PC-3 (cell line): ENCODE measurements at places on chromosomes 7 and 10. TPM values are rescaled to one million over a fixed set of nuclear protein-coding genes. Genes with fewer than 3 reads are reported as not detected.

NME8 gene
- not detected in 2 replicates for total RNA-seq

PBLD gene
- 1.1 and 1.9 TPM in 2 replicates for total RNA-seq

DNA sequence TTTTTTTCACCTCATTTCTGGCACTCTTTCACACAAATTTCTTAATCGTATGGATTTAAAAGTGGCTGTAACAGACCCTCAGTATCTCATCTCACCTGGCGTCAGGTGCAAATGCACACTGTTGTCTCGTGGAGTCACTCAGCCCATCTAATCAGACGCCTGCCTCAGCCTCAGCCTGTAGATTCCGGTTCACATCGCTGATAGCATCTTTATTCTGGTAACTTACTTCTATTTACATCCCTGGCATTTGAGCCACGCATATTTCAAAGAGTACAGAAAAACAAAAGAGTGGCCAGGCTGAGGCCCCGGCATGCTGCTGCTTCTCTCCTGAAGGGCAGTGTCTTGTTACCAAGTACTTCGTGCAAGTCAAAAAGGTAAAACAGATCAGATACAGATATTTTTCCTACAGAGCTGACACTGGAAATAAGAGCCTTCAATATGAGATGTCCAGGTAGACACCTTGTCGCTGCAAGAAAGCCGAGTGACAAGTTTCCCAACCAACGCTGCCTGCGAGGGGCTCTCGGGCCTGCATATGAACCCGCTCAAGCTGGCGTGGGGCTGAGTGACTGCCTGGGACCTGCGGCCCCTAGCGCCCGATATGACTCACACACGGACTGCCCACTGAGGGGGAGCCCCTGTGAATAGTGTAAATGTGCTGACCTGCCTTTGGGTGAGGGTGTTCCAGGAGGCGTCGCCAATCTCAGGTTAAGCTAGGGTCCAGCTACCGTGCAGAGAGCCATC, 4.3 kb downstream of the VIPR2 start:
- DNase-seq: no peak
- H3K27me3 ChIP-seq: peaks cover 49% of the 10 kb centered on the region
- no peaks in the 10 kb centered on the region for H3K36me3 ChIP-seq
- no peak overlapping the region for H3K4me3 ChIP-seq
- no peak overlapping the region for H3K27ac ChIP-seq
- no peaks in the 10 kb centered on the region; the same call in 1 of the 2 replicates for H3K4me1 ChIP-seq

GRCh38 chr7:8938044-8938805, 504.8 kb downstream of the NXPH1 start:
- no peak for DNase-seq
- no peaks in the 10 kb centered on the region for H3K27me3 ChIP-seq
- no peaks in the 10 kb centered on the region for H3K4me1 ChIP-seq

- no peak overlapping the region for H3K4me3 ChIP-seq
- peaks cover 11% of the 10 kb centered on the region; the same call in 1 of the 2 replicates for H3K36me3 ChIP-seq
- DNase-seq: peak; percentile 73
- no peak overlapping the region for H3K27ac ChIP-seq
- H3K4me1 ChIP-seq: no peaks in the 10 kb centered on the region
- no peaks in the 10 kb centered on the region for H3K27me3 ChIP-seq
Observed at GRCh38 chr10:94320285-94320914, 42.3 kb downstream of the NOC3L start.

DNA sequence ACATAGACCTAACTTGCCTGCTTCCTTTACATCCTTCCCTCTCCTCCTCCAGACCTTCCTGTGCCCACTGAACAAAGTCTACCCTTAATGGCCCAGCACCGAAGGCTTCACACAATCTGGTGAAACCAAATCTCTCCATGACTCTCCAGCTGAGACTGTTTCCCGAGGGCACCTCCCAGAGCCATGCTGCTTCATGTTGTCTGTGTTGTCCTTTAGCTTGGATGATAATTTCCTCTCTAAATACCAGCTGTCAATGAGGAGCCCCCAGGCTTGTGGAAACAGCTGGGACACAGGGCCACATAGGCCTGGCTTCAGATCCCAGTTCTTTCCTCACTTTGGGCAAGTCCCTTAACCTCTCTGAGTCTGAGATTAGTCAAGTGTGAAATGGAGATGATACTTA, 54.3 kb downstream of the DLD start:
- no peak for DNase-seq
- H3K27ac ChIP-seq: no peak overlapping the region
- H3K27me3 ChIP-seq: no peaks in the 10 kb centered on the region
- peaks cover 26% of the 10 kb centered on the region for H3K4me1 ChIP-seq
- no peak overlapping the region for H3K4me3 ChIP-seq
- peaks cover 41% of the 10 kb centered on the region for H3K36me3 ChIP-seq

DNA sequence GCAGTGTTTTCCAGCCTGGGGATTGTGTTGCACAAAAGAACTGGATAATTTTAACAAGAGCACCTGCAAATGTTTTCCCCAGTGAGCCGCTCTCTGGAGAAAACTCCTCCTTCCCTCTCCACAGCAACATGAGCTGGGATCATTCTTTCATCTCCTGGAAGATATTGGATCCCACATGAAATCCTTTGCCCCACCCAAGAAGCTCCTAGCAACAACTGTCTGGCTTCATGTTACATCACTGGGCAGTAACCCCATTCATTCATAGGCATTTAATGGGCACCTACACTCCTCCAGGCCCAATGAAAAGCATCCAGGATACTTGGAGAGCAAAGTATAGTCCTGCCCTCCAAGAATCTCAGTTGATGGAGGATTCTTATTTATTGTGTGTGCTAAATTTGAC, 27.2 kb downstream of the LSM5 start:
- H3K36me3 ChIP-seq: no peaks in the 10 kb centered on the region
- H3K4me1 ChIP-seq: no peaks in the 10 kb centered on the region
- H3K4me3 ChIP-seq: no peak overlapping the region
- no peak for DNase-seq
- H3K27me3 ChIP-seq: no peaks in the 10 kb centered on the region; the same call in 1 of the 2 replicates
- H3K27ac ChIP-seq: no peak overlapping the region

DNA sequence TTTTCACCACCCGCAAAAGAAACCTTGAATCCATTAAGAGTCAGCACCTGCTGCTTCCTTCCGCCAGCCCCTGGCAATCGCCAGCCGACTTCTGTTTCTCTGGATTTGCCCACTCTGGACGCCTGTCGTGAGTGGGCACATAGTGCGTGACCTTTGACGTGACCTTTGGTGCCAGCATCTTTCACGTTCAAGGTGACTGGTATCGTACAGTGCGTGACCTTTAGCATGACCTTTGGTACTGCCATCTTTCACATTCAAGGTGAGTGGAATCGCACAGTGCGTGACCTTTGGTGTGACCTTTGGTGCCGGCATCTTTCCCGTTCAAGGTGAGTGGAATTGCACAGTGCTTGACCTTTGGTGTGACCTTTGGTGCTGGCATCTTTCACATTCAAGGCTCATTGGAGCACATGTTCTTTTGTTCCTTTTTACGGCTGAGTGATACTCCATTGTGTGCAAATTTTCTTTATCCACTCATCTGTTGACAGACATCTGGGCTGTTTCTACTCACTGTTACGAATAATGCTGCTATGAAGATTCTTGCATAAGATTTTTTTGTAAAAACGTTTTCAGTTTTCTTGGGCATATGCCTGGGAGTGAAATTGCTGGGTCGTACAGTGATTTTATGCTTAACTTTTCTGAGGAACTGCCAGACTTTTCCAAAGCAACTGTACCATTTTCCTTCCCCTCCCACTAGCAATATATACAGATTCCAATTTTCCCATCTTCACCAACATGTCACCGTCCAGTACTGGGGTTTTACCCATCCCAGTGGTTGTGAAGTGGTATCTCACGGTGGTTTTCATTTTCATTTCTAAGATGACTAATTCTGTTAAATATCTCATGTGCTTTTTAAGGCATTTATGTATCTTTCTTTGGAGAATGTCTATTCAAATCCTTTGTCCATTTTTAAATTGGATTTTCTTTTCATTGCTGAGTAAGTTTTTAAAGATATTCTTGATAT, 145.3 kb downstream of the DIP2C start:
- no peak overlapping the region for H3K4me3 ChIP-seq
- no peak for DNase-seq
- H3K36me3 ChIP-seq: no peaks in the 10 kb centered on the region
- H3K27me3 ChIP-seq: no peaks in the 10 kb centered on the region
- peaks cover 8% of the 10 kb centered on the region for H3K4me1 ChIP-seq
- no peak overlapping the region for H3K27ac ChIP-seq
